CD4-positive, alpha-beta T cell treated with Interleukin-21 for 1 hour (primary cell): ENCODE measurements at places on chromosomes 4 and X.

- no peak for DNase-seq
These were observed 36.3 kb downstream of the ATRX start for GRCh38 chrX:77749695-77750094.

- DNase-seq = no peak
These were observed 103.6 kb downstream of the EMCN start for GRCh38 chr4:100414016-100414790.

GRCh38 chrX:154426916-154427770 lies 1.3 kb upstream of the ATP6AP1 start:
- DNase-seq = no peak

DNA sequence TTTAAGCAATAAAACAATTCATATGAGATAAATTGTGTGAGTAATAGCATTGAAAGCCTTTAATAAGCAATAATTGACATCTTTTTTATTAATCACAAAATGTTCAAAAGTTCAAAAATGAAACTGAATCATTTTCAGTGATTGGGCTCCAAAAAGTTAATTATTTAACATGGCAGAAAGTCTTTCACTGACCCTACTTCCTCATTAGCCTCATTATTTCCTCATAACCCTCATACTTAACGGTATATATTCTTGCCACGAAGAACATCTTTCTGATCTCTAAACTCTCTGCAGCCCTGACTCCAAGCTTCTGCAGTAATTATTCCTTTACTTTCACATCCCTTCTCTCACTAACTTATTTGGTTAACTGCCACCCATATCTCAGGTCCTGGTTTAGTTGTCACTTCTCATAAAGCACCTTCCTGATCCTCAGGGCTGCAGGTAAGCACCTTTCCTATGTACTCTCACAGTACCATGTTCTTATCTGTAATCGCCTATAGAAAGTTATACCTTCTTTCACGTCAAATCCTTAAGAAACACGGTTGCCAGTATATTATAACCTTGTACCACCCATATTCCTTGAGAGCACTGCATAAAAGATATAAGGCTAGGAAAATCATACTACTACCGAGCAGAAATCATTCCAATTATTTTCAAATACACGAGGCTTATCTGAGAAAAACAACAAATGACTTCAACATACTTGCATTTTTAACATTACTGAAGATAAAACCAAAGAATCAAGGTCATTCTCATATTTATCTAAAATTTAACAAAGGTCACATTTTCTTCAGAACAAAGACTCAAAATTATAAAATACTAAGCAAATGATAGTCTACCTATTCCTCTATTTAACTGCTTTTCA lies 72.2 kb downstream of the PPP3CA start:
- no peak for DNase-seq

GRCh38 chr4:184126800-184127199 lies 90.9 kb downstream of the ENPP6 start:
- DNase-seq = no peak

- no peak for DNase-seq
These were observed 778 bp downstream of the C1QTNF7 start for GRCh38 chr4:15428611-15429010.

DNA sequence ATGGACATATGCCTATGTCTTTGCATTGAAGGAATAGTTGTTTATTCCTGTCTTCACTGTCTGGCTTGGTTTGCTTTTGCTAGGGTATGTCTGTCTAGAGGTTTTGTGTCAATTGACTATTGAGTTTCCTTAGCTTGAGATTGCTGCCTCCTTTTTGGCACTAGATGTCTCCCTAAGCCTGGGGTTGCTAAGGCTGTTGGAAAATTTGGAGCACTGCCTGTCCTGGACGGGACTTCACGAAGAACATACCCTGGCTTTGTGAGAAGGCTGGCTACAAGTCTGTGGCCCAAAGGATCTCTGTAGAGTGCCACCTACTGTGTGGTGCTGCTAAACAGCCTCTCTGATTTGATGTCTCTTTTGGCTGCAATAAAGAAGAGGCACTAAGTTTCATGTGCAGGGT lies 183.8 kb upstream of the NUDT10 start:
- no peak for DNase-seq

GRCh38 chr4:145041378-145041777 lies 56.6 kb downstream of the ANAPC10 start:
- DNase-seq = no peak
